ENCODE measurements at places on chromosomes 7 and 10.

DNA sequence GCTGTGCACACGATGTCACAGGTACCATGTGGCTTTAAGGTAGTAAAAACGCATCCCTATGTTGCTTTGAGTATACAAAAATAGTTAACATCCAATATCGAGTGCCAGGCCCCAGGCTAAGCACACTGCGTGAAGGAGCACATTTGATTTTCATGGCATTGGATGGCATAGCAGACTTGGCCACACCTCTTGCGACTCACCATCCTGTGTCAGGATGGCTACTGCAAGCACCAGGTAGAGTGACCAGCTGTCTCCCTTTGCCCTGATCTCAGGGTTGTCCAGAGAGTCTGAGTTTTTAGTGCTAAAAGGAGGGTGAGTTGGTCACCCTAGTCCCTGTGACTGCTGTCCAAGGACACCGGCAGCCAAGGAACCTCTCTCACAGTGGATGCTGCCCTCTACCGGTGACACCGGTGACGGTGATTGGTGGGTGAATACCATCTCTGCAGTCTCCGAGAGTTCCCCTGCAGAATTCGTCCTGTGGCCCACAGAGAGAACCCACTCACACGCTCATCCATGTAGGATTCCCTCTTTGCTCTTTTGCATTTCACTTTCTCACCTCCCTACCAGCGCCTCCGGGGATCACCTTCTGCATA lies 76.1 kb downstream of the BICC1 start:
- no peak for DNase-seq

DNA sequence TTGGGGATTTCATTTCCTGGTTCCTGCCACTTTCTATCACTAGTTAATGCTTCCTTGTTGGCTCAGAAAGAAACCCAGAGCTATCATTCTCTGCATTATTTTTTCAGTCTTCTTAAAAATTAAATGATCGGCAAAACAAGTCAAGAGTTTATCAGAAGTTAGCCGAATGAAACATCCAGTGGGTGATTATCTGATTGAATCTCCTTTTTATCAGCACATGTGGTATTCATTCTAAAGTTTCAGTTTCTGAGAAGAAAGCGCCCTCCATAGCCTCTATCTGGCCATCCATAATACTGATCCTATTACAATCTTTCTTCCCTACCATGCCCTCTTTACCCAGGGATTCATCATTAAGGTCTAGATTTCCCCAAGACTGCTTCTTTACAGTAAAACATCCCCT lies 71.8 kb downstream of the OSBPL3 start:
- DNase-seq = no peak

DNA sequence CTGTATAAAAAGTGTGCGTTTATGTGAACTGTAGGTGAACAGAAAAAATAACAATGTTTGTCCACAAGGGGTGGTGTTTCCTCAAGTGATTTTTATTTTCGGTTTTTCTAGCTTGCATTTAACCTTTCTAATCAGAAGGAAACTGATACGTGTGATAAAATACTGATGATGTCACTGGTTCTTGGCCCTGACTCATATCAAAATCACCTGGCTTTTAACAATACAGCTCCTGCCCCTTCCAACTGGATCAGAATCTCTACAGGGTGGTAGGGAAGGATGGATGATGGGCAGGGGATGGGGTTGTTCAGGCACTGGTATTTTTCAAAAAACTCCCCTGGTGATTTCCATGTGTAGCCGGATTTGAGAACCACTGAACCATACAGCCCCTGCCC lies 10.9 kb downstream of the NPFFR1 start:
- no peak for DNase-seq

DNA sequence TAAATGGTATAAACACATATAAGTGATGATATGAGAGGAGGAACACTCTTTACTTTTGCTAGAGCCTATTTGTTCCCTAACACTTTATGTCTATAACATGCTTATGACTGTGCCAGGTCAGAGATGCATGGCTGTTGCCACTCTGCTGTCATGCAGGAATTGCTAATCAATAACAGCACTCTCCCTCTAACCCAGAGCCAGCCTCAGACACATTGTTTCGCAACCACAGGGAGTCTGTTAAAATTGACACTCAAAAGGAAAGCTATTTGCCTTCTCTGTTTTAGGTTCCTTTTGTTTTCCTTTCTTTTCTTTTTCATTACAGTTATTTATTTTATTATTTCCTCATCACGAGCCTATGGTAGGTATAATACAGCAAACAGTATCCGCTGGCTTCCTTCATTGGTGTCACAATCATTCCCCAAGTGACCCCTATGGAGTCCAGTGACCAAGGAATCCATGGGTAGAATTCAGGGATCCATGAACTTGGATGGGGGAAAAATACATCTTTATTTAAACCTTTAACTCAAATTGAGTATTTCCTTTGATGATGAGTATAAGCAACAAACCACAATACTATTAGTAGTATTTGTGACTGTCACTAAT lies 6.8 kb downstream of the PON2 start:
- no peak for DNase-seq

DNA sequence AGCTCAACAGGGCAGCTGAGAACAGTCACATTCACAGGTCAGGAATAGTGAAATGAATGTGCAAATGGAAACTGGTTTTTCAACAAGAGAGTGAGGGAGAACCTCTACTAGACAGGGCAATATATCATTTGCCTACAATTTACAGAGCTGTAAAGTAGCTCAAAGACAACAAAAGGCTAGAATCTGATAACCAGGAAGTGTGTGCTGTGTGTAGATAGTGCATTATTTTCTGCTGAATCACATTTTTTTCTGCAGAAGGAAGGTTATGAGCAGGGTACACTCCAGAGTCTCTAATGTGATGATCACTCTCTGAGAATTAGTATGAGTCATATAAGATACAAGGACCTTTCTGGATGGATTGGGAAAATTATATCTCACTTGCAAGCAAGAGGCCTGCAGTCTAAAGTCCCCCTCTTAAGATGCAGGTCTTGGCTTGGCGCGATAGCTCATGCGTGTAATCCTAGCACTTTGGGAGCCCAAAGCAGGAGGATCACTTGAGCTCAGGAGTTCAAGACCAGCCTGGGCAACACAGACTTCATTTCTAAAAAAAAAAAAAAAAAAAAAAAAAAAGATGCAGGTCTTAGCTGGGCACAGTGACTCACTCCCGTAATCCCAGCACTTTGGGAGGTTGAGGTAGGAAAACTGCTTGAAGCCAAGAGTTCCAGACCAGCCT lies 59.9 kb upstream of the COBL start:
- no peak for DNase-seq

DNA sequence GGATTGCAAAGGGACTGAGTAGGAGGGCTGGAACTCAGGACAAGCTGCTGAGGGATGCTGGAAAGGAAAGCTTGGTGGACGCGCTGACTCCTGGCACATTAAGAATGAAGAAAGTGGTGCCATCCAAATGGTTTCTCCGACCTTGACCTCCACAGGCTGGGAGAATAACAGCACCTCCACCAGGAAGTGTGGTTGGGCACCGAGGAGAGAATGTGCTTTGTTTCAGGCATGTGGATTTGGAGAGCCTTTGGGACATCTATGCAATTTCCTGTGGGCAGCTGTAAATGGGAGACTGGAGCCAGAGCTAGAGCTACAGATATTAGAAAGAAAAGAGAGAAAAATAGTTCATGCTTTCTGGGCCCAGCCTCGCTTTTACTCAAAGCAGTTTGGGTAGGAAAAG lies 29.8 kb upstream of the HABP2 start:
- DNase-seq = no peak

- DNase-seq = peak; percentile 62
Observed at GRCh38 chr7:69429911-69430383, 168.3 kb upstream of the AUTS2 start.

DNA sequence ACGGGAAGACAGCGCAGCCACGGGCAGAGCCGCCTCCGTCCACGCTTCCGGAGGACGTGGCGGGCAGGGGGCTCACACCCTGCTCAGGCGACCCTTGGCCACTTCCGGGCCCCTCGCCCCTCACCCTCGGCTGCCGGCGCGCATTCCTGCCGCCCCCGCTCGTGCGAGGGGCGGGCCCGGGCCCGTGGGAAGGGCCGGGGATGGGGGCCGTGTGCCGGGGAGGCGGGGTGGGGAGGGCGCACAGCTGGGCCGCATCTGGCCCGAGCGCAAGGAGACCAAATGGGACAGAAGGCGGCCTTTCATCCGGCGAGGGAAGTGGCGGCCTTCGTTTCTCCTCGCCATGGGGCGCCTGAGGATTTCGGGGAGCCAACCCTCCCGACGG lies 846 bp upstream of the LFNG start:
- DNase-seq = no peak

DNA sequence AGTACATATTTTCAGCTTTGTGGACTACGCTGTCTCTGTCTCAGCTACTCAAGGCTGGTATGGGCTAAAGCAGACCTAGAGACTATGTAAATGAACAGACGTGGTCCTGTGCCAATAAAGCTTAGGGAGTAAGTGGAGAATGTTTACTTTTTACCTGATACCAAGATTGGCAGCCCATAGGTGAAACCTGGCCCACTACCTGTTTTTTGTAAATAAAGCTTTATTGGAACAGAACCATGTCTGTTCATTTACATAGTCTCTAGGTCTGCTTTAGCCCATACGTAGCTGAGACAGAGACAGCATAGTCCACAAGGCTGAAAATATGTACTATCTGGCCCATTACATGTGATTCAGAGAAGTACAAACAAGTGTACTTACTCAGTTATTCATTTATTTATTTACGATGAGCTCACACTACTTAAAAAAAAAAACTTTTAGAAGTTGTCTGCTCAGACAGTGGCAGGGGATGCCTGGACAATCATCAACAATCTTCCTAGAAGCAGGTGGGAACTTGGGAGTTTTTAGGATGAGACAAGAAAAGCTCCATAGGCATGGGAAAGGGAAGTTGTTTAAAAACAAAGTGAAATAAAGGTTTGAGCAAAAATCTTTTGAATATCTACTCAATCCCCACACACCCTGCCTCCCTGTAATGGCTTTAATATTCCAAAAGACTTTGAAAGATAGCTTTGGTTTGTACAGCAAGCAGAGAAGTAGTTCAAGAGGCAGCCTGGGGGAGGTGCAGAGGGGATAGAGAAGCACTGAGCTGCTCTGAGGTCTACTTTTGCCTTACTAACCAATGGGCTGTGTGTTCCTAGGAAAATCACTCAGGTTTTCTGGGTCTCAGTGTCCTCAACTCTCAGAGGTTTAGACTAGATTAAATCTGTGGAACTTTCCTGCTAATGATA lies 114.4 kb upstream of the AFAP1L2 start:
- no peak for DNase-seq

- no peak for DNase-seq
Observed at GRCh38 chr7:37924491-37925041, 4.1 kb downstream of the EPDR1 start.

GRCh38 chr10:13699216-13699615 lies 112.5 kb downstream of the PRPF18 start:
- no peak for DNase-seq

- DNase-seq = no peak
Observed at GRCh38 chr7:36904802-36905201, 180.5 kb upstream of the AOAH start.

- no peak for DNase-seq
Observed at GRCh38 chr10:60283397-60283796, 106.3 kb downstream of the ANK3 start.

DNA sequence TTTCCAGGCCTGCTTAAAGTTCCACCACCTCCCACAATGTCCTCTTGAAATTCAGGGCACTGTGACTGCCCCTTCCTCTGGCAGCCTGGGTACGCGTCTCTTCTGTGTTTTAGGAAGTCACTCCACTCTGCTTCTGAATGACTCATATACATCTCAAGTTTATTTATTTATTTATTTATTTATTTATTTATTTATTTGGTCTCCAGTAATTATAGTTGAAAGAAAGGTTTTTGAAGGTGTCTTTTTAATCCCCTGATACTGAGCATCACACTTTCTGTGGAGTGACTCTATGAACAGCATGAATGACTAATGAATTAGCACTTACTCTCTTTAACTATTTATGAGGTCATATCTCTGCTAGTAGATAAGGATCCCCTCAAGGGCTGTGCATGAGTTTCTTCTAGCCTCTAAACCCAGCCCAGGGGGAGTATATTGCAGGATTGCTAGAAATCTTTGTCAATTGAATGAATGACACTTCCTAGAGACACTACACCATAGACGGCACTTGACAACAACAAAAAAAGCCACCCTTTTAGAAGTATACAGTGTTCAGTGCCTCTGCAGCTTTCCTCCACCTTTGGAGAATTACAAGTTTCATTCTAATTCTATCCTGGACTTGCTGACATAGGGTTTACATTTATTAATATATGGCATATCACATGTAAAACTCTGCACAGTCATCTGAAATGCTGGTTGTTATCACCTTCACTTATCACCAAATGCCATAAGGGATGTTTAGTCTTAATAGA lies 2.1 kb downstream of the MACC1 start:
- DNase-seq = no peak

DNA sequence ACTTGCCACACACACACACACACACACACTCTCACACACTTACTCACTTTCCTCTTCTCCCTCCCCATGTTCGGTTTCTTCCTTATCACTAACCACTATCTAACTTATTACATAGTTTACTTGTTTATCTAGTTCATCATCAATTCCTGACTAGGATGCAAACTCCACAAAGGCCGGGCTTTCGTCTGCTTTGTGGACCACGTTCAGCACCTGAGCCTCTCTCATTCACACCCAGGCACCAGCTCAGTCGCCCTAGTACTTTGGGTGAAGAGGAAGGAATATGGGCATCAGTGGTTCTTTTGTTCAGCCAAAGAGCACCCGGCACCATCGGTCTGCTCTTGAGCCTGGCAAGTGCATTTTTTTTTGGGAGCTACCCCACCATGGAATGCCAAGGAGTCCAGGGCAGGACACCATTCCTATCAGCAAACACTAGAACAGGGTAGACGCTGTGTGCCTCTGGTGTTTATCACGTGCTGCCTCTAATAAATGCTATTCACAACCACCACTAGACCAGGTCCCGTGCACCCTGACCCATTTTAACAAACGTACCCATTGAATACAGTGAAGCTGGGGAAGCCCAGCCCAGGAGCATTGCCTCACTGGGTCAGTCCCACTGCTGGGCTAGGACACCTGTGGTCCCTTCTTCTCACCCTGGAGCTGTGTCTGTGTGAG lies 2.2 kb downstream of the C10orf67 start:
- DNase-seq = no peak

DNA sequence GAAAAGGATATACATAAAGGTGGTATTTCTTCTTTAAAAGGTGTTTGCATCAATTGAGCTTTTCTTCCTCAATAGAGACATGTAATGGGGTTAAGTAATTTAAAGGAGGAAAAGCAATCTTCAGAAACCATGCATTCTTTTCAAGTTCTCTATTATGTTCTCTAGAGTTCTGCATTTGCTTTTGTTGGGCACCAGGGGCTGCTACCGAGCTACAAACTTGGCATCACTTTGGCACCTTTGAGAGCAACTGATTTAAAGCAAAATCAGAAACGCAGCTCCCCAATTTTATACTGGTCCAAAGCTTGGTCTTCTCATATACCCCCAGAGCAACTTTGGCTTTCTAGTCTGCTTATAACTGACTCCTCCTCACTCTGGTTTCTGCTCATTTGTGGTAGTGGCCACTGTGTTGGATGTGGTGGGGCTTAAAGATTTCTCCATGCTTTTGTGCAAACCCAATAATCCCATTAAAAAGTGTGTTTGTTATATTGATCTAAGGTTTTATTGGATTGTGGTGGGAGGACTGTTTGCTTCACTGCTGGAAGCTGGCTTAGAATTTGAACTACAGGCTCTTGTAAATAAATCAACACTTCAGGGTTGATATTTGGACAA lies 712.1 kb downstream of the PHTF2 start:
- no peak for DNase-seq

- DNase-seq = no peak
Observed at GRCh38 chr10:46325021-46325420, 38.2 kb downstream of the ANTXRL start.

GRCh38 chr7:151517601-151518104 lies 2.0 kb downstream of the RHEB start:
- DNase-seq = no peak

- DNase-seq = no peak
Observed at GRCh38 chr7:118492466-118492865, 268.0 kb downstream of the ANKRD7 start.
